ENCODE measurements at places on chromosomes 5 and 9.

DNA sequence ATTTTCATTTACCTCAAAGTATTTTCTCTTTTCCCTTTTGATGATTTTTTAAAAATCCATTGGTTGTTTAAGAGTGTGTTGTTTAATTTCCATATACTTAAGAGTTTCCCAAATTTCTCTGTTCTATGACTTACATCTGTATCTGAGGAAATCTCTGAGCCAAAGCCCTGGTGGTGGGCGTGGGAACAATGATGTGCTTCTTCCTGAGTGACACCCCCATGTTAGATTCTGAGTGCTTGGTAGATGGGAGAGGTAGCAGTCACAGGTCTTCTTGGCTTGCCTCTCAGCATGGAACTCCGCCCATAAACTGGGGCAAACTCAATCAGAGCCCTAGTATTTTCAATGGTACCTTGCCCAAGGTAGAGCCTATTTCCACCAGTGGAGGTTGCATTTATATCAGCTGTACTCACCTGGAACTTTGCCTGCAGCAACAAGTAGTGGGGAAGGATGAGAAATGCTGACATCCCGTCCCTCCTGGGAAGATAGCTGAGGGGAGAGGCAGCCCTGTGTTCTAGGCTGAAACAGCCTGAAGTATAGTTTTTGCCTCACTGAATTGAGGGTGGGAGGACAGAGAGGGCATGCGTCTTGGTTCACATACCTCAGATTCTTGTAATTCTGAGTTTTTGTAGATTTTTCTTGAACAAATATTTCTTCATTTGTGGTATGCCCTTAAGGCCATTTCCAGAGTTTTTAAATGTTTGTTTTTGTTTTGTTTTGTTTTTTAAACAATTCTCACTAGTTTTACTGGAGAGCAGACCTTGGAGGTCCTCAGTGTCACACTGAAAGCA is 26.4 kb downstream of the C9orf43 start:
- DNase-seq, result no peak

- DNase-seq, result no peak
Observed at GRCh38 chr5:103582364-103582763, 19.8 kb upstream of the NUDT12 start.

- DNase-seq, result no peak
Observed at GRCh38 chr5:83632874-83633273, 87.8 kb downstream of the HAPLN1 start.

- DNase-seq, result no peak
Observed at GRCh38 chr9:22210936-22211335, 201.8 kb upstream of the CDKN2B start.

GRCh38 chr5:2263763-2264162 is 381.0 kb upstream of the IRX4 start:
- no peak for DNase-seq

DNA sequence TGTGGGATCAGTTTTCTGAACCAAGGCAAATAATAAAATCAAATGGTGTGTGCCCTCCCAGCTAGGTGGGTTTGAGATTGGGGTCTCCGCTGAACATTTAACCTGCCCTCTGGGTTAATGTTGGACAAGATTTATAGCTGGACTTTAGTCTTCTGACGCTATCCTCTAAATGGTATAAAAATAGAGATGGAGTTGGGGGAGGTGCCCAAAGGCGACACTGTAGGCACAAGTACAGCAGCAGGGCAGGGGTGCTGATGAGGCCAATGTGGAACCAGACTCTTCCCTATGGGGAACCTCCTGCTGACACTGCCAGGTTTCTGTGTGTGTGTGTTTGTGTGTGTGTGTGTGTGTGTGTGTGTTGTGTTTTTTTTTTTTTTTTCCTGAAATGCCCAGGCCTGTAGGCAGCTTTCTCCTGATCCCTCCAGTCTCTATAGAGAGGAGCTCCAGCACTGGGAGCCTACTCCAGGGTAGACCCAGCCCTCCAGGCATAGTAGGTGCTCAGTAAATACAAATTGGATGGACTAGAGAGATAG is 37.9 kb downstream of the PCDH1 start:
- DNase-seq, result no peak

GRCh38 chr5:55171471-55171870 is 1.5 kb downstream of the CDC20B start:
- no peak for DNase-seq

DNA sequence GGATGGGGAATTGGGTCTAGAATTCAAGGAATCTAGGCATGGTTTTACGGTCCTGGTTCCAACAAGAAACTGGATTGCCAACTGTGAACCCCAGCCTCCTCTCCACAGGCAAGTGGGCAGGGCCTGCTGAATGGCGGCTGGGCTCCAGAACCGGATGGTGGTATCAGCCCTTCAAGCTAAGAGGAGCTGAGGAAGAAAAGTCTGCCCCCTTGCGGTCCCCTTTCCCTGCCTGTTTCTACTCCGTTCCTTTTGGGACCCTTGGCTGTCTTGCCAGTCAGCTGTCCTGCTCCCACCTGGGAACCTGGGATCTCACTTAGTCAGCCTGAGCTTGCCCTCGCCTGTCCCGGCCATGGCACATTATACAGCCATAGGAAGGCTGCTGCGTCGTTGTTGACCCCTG is 234.4 kb upstream of the DAPK1 start:
- DNase-seq, result no peak

DNA sequence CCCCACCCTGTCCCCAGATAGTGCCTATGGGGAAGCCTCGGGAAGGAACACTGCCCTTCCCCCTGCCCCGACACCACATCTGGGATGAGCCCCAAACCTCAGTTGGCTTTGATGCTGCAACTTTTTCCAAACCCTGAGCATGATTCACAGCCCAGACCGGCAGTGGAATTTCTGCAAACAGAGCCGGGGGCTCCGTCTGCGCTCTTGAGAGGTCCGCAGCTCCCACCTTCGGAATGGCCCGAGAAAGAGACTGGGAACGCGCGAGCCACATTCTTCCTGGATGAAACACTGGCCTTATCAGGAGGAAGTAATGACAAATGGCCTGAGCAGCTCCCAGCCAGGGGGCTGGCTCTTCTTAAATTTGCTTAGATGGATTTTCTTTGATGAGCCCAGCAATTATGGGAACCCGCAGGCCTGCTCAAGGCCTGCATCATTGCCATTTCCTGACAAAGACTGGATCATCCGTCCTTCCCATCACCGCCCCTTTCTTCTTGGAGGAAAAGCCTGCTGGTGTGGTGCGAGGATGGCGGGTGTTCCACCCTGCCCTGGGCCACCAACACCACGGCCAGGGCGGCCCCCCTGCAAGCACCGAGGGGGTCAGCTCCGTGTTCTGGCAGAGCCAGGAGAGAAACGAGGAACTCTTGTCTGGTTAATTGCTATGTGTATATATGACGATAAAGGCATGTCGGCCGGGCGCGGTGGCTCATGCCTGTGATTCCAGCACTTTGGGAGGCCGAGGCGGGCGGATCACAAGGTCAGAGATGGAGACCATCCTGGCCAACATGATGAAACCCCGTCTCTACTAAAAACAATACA is 38.8 kb upstream of the COL5A1 start:
- DNase-seq, result no peak

GRCh38 chr9:134420281-134420845 is 94.1 kb downstream of the RXRA start:
- no peak for DNase-seq

DNA sequence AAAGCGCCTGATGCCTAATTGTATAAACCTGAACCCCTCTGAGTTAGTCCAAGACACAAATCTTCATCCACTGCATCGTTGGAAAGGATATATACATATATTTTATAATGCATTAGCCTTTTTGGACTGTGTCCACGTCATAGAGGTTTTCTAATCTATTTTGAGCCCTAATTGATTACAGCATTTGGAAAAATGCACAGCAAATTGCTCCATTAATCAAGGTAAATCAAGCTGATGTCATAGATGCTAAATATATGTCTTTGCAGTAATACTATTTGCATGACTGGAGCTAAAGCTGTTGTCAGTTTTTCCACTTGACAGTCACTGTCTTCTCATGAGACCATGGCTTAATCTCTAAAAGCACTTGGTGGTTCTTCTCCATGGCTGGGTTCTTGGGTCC is 483.5 kb upstream of the TNC start:
- no peak for DNase-seq

DNA sequence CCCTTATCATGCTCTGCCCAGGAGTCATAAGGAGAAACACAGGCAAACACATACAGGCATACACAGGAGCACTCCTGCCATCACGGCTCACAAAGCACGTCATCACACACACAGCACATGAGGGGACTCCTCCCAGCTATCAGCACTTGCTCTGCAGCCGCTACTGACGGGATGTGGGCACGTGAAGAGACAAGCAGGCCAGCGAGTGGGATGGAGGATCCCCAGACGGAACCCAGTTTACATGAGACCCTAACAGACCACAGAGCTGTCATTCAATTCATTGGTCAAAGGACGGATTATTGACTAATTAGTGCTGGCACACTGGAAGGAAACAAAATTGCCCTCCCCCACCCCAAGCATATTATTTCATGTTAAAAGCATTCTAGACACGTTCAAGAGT is 53.6 kb downstream of the SEMA4D start:
- no peak for DNase-seq

DNA sequence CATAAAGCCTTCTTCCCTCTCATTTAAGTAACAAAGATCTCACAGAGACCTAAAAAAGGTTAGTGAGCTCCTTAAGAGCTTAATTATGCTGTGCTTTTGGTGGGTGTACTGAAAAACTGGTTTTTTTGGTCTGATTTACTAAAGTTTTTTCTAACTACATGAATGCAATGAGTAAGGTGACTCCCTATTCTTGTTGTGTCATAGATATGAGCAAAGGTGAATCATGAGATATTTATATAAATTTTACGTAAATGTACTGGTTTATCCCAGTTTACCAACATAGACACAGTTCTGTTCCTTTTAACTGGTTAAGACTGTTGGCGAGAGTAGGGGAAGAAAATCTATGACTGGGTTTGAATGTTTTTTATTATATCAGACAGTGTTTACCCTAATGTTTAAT is 250.5 kb downstream of the NR2F1-AS1 start:
- no peak for DNase-seq

GRCh38 chr9:5949103-5949699 is 58.5 kb downstream of the MLANA start:
- no peak for DNase-seq

DNA sequence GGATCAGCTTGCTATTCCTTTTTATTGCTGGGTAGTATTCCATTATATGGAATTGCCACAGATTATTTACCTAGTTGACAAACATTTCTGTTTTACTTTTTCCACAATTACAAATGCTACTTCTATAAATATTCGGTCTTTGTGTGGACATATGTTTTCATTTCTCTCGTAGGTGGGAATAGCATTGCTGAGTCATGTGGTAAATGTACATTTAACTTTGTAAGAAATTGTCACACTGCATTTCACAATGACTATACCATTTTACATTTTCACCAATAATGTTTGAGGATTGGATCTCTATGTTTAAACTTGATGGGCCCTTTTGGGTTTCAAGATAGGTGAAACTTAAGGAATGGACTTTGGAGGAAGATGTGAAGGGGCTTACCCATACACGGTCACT is 19.7 kb downstream of the RAI14 start:
- DNase-seq, result no peak

- DNase-seq, result no peak
Observed at GRCh38 chr5:35136386-35136785, 88.6 kb upstream of the AGXT2 start.

- no peak for DNase-seq
Observed at GRCh38 chr5:82692826-82693225, 384.4 kb downstream of the TMEM167A start.

DNA sequence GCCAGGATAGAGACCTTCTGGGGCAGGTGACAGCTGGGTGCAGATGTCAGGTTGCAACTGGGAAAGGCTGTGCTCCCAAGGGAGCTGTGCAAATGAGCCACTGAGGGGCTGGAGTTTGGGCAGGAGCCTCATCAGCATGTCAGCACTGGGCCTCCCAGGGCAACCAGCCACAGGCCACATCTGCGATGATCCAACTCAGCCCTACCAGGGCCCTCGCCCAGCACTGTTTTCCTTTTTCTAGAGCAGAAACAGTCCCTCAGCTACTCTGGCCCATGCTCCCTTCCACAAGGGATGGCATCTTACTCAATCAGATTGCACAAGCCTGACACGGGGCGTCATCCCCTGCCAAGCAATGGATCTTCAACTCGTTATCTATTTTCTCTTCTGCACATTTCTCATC is 24.8 kb downstream of the NIPAL4 start:
- no peak for DNase-seq

- no peak for DNase-seq
Observed at GRCh38 chr9:33255471-33255870, 9.0 kb downstream of the BAG1 start.

- DNase-seq, result no peak
Observed at GRCh38 chr9:129557192-129558036, 63.5 kb downstream of the C9orf50 start.

- DNase-seq, result no peak
Observed at GRCh38 chr5:141681695-141682641, at the start of gene ARAP3. Gene ARAP3, minus strand, starts transcription at chr5:141682230. Its CDS starts 1,744 bp downstream, at chr5:141680486.

GRCh38 chr5:76766746-76767145 is 50.8 kb downstream of the F2R start:
- no peak for DNase-seq

DNA sequence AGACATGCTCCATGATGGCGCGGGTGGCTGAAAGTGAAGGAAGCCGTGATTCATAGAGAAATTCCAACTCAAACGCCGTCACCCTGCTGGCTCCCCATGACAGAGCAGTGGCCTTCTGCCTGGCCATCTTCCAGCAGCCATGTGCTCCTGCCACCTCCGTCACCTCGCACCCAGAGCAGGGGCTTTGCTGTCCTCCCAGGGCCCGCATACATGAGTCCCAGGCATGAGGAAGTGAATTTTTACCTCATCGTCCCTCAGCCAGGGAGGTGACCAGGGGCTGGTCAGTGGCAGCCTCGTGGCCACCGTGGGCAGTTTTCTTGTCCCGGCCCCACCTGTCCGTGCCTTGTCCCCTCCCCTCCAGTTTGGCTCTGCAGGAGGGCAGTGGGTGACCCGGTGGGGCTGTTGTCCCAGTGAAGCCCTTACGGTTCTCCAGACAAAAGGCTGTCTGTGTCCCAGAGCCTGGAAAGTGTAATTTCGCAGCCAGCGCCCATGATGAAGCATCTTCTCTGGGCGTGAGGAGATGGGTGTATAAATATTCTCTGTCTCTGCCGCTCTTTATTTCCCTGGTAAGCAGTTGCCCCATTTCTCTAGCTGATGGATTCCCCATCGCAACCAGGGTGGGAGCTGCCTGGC is 124.0 kb upstream of the LMX1B start:
- DNase-seq, result no peak

DNA sequence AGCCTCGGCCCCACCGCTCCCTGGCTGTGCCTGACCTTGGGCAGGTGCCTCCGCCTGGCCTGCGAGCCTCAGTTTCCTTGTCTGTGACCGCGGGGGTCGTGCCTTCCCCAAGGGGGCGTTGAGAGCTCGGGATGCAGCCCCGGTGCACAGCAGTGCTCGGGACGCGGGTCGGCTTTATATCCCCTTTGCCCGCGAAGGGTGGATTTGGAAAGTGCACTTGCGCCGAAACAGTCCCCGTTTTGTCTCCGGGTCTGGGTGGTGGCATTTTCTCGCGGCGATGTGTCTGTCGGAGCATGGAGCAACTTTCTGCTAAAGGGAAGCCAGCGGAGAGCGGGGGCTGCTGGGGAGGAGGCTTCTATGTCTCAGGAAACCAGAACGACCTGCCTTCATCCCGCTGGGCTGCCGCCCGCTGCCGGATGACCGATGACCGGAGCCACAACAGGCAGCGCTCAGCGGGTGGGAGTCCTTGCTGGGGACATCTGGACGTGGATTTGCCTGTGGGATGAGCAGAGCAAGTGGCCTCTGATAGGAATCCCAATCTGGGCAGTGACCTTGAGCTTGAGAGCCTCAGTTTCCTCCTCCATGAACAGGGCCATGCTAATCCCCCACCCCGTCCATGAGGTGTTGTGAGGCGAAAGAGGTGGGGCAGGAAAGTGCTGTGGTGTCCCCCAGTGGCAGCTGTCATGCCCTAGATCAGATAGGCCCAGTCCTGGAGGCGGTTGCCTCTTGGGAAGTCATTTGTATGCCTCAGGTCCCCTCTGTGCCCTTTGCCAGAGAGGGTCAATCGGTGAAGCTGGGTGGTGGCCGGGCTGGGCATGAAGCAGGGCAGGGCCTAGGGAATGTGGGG is 651 bp downstream of the HRH2 start:
- no peak for DNase-seq

Data from cerebellar nuclear complex (tissue), 1 donor.